ENCODE measurements at places on chromosomes 2 and 18. TPM values are rescaled to one million over a fixed set of nuclear protein-coding genes. Genes with fewer than 3 reads are reported as not detected.

DNA sequence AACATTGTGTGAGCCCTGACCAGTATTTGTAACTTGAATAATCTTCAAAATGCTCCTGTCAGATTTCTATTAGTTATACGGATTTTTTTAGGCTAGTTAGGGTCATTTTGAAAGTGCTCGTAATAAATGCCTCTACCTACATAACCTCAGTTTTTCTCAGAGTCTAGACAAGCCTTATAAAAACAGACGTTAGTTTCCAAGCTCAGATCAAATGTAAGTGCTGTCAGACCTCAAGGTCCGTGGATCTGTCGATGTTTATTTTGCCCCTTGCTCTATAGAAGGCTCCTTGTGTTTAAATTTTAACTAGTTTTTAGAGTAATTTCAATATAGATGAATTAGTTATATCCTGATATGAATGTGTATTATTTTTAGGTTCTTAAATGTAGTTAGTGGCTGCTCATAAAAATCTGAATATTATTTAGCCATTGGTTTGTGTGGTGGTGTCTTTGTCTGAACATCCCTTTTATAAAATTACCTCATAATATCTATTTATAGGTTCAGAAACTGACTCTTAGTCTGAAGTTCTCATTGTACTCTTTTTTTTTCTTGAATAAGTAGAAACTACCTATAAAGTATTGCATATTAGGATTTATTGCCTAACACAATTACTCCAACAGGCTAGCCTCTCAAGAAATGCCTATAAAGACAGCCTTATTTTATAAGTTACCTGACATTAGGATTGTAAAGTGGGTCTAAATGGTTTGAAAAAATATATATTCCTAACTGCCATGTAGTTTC, 71.1 kb downstream of the MTA3 start:
- H3K4me3 ChIP-seq: no peak overlapping the region
- no peaks in the 10 kb centered on the region for H3K27me3 ChIP-seq
- H3K4me1 ChIP-seq: no peaks in the 10 kb centered on the region
- H3K27ac ChIP-seq: no peak overlapping the region

- no peak overlapping the region for H3K27ac ChIP-seq
- H3K27me3 ChIP-seq: no peaks in the 10 kb centered on the region
- no peak overlapping the region for H3K4me3 ChIP-seq
- DNase-seq: peak; percentile 14
- H3K4me1 ChIP-seq: peaks cover 7% of the 10 kb centered on the region
Measured at GRCh38 chr18:58578835-58579560, 49.9 kb downstream of the ALPK2 start.

GRCh38 chr2:155203178-155203577, 504.7 kb downstream of the KCNJ3 start:
- no peak overlapping the region for H3K27ac ChIP-seq
- DNase-seq: no peak
- no peak overlapping the region for H3K4me3 ChIP-seq
- no peaks in the 10 kb centered on the region for H3K36me3 ChIP-seq
- H3K4me1 ChIP-seq: no peaks in the 10 kb centered on the region

- H3K36me3 ChIP-seq: no peaks in the 10 kb centered on the region
- H3K27me3 ChIP-seq: no peaks in the 10 kb centered on the region
- no peak overlapping the region for H3K4me3 ChIP-seq
- no peak for DNase-seq
- no peaks in the 10 kb centered on the region for H3K4me1 ChIP-seq
Measured at GRCh38 chr18:10230072-10230471, 224.4 kb upstream of the APCDD1 start.

DNA sequence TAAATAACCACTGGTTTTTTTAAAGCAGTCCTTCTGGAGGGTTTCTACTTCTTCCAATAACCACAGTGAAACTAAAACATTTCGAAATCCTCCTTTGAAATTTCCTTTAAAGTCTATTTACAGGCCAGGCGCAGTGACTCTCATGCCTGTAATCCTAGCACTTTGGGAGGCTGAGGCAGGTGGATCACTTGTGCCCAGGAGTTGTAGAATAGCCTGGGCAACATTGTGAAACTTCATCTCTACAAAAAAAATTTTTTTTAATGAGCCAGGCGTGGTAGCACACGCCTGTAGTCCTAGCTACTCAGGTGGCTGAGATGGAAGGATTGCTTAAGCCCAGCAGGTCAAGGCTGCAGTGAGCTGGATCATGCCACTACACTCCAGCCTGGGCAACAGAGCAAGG, 15.2 kb downstream of the KIDINS220 start:
- H3K36me3 ChIP-seq: peaks cover 9% of the 10 kb centered on the region
- no peaks in the 10 kb centered on the region for H3K4me1 ChIP-seq
- H3K27ac ChIP-seq: no peak overlapping the region

DNA sequence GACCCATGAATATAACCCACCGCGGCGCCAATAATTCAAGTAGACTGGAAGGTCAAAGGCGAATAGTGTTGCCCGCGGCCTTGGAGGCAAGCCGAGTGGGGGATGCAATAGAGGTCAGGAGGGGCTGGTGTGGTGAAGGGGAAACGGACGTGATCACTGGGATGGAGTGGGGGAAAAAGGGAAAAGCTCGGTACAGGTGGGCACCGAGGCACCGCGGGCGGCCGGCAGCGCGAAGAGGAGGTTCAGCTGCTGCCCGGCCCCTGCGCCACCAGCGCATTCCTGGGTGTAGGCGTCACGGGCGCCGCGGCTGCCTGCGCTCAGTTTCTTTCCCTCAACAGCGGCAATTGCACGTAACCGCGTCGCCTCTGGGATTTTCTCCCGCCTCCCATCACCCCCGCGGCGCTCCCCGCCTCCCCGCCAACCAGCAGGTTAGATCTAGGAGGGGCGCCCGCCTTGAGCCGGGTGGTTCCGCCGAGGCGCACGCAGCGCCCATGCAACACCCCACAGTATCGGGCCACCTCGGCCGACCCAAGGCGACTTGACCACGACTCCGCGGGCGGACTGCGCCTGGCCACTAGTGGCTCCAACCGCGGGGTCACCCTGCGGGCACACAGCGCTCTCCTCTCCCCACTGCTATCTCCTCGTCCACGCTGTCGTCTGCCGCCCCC, 1.5 kb downstream of the RND3 start:
- no peak overlapping the region for H3K4me3 ChIP-seq
- no peak for DNase-seq
- H3K27me3 ChIP-seq: peaks cover 24% of the 10 kb centered on the region
- no peaks in the 10 kb centered on the region for H3K36me3 ChIP-seq
- peaks cover 3% of the 10 kb centered on the region for H3K4me1 ChIP-seq

DNA sequence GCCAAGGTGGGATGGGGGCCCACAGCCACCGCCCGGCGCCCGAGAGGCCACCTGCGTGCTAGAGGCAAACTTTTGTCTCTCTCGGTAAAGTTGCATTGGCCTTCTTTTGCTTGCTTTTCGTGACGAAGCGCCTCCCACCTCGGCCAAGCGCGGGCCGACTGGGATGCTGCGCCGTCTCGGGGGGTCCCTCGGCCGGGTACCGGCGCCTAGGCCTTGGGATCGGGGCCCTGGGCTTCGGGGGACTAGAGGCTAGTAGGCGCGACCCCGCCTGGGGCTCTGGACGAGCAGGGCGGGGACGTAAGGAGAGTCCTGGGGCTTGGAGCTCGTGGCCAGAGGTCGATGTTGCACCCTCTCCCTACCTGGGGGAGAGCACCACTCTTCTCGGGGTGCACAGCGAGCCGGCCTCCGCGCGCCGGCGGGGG, 545 bp downstream of the GLI2 start:
- no peak overlapping the region for H3K4me3 ChIP-seq
- H3K27ac ChIP-seq: no peak overlapping the region
- H3K27me3 ChIP-seq: peaks cover 47% of the 10 kb centered on the region
- DNase-seq: no peak
- no peaks in the 10 kb centered on the region for H3K36me3 ChIP-seq

- no peak overlapping the region for H3K27ac ChIP-seq
- no peak for DNase-seq
- no peaks in the 10 kb centered on the region for H3K27me3 ChIP-seq
- H3K4me3 ChIP-seq: no peak overlapping the region
Measured at GRCh38 chr2:210007895-210008294, 5.5 kb downstream of the RPE start.

DNA sequence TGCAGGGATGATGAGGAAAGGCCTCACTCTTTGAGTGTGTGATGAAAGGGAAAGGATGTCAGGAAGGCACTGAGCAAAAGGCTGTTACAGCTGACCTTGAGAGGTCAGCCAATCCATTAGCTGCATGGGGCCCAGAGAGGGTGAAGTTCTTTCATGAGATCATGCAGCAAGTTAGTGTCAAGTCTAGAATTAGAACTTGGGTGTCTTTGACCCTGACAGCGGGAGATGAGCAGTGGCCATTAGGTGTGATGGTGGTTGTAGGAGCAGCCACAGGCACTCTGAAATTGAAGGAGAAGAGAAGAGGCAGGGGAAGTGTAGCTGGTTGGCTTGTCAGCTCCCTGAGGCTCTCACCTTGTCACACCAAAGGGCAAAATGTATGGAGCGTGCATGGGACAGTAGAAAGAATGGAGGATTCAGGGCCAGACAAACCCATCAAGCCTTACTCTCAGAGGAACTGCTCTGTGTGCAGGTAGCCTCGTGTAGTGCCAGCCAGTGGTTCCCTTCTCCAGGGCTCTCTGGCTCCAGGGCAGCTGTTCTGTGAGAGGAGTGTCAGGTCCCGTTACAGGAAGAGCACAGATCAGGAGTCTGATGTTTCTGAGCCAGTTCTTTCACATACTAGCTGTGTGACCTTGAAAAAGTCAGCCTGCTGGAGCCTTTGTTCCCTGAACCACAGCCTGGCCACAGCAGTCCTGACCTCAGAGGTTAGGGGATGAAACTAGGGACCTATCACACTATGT, 35.9 kb downstream of the MAP4K4 start:
- H3K27me3 ChIP-seq: no peaks in the 10 kb centered on the region
- no peak for DNase-seq
- H3K36me3 ChIP-seq: no peaks in the 10 kb centered on the region
- H3K4me3 ChIP-seq: no peak overlapping the region

DNA sequence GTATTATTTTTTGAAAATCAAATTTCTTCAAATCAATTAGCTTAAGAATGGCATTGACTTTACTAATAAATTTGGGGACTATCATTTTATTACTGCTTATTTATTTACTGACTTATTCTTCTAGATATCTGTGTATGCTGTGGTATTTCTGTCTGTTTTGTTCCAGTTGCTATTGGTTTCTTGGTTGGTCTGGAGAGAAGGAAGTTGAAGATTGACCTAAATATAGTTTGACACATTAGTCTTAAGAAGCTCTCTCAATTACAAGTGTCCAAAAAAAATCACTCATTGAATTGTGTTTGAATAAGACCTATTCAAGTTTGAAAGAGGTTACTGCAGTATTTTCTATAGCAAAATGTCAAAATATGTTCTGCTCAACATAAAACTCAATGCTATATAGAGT, 153.3 kb upstream of the KYNU start:
- no peaks in the 10 kb centered on the region for H3K36me3 ChIP-seq
- DNase-seq: no peak
- no peak overlapping the region for H3K4me3 ChIP-seq
- no peaks in the 10 kb centered on the region for H3K4me1 ChIP-seq

GRCh38 chr18:6757931-6758330, 28.4 kb downstream of the ARHGAP28 start:
- DNase-seq: no peak
- no peak overlapping the region for H3K4me3 ChIP-seq
- H3K27me3 ChIP-seq: no peaks in the 10 kb centered on the region

GRCh38 chr2:172507199-172507598, 48.7 kb upstream of the PDK1 start:
- H3K4me1 ChIP-seq: peaks cover 42% of the 10 kb centered on the region
- H3K4me3 ChIP-seq: no peak overlapping the region
- no peaks in the 10 kb centered on the region for H3K27me3 ChIP-seq
- H3K27ac ChIP-seq: no peak overlapping the region
- no peak for DNase-seq

GRCh38 chr18:7789856-7790552, 222.9 kb downstream of the PTPRM start:
- H3K4me3 ChIP-seq: no peak overlapping the region
- no peaks in the 10 kb centered on the region for H3K36me3 ChIP-seq
- H3K27ac ChIP-seq: no peak overlapping the region
- no peak for DNase-seq
- H3K4me1 ChIP-seq: no peaks in the 10 kb centered on the region

DNA sequence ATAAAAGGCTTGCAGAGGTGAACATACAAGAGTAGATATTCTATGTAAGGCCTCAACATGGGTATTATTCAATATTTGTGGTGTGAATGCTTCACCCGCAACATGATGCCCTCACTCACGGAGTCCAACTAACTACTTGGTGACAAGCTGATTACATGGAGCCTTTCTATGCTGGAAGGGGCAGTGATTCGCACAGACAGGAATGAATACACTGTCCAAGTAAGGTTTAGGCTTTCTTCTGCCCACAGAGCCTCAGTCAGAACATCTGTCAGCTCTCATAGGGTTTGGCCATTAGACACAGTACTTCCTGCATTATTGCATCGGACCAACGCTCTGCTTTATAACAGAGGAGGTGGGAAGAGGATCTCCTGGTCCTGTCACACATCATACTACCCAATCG, 80.3 kb upstream of the SLC35G4 start:
- H3K4me1 ChIP-seq: no peaks in the 10 kb centered on the region
- no peak for DNase-seq
- H3K4me3 ChIP-seq: no peak overlapping the region

- no peak overlapping the region for H3K27ac ChIP-seq
- H3K4me1 ChIP-seq: peaks cover 5% of the 10 kb centered on the region
- peaks cover 39% of the 10 kb centered on the region for H3K36me3 ChIP-seq
- DNase-seq: no peak
Measured at GRCh38 chr2:54969940-54970338, 80.3 kb downstream of the RTN4 start.

GRCh38 chr2:71526975-71527374, 73.6 kb downstream of the DYSF start:
- DNase-seq: no peak
- H3K27me3 ChIP-seq: no peaks in the 10 kb centered on the region
- no peaks in the 10 kb centered on the region for H3K36me3 ChIP-seq
- H3K27ac ChIP-seq: no peak overlapping the region

DNA sequence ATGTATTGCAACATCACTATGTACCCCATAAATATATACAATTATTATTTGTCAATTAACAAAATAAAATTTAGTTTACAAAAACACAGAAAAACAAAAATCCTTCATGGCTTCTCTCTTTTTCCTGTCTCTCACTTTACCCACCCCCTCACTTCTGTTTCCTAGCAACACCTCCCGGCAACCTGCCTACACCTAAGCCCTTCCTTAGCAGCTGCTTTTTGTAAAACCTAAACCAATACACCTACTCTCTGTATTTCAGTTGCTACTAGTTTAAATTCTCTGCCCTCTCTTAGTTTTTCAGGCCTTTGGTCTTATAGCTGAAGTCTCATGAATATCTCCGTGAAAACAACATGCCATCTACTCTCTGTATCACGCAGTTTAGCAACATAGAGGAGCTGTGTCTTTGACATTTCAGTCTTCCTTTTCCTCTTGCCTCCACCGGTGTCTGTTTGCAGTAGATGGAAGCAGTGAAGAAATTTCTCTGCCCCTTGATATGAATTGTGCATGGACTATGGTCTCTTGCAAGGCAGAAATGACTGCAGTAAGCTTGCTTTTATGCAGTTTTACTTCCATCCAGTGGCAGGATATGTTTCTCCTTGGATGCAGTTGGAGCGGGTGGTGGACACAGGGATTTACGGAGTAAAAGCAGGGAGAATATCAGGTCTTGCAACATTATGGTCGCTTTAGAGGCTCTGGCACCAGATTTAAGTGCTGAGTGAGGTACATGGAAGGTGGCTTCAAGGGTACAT, 42.0 kb upstream of the ZDBF2 start:
- no peak for DNase-seq
- H3K4me3 ChIP-seq: no peak overlapping the region
- H3K27me3 ChIP-seq: peaks cover 3% of the 10 kb centered on the region
- no peaks in the 10 kb centered on the region for H3K4me1 ChIP-seq

MGAT5 gene
- 177 TPM for total RNA-seq

CRACDL gene
- 0.07 TPM for total RNA-seq

DRC1 gene
- not detected for total RNA-seq

EFEMP1 gene
- total RNA-seq: not detected

SMCHD1 gene
- 443 TPM for total RNA-seq

CELF4 gene
- not detected for total RNA-seq

EPC2 gene
- 72.3 TPM for total RNA-seq

WDCP gene
- total RNA-seq: 22.3 TPM
